ENCODE measurements at places on chromosomes 4 and X.
A peak's percentile ranks its signal among the peaks of the same experiment; 100 is the strongest.

GRCh38 chr4:84690481-84690880 lies 107.6 kb downstream of the CDS1 start:
- DNase-seq, result no peak

GRCh38 chr4:41172786-41173185 lies 41.6 kb downstream of the APBB2 start:
- no peak for DNase-seq

DNA sequence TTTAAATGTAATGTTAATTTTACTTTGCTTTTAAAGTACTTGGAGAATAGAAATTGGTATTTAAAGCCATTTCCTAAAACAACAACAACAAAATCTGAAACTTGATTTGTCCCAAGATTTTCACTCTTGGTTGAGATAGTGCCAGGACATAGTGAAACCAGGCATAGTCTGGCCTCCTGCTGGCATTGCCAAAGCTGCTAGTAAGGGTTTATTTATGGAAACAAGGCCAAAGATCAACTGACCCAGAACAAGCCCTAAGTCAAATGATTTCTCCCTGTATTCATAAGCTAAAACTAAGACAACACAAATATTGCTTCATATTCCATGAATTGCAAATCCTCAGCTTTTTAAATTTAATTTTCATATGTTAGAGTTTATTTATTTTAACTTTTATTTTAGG lies 227.5 kb upstream of the FGF13 start:
- DNase-seq, result no peak

DNA sequence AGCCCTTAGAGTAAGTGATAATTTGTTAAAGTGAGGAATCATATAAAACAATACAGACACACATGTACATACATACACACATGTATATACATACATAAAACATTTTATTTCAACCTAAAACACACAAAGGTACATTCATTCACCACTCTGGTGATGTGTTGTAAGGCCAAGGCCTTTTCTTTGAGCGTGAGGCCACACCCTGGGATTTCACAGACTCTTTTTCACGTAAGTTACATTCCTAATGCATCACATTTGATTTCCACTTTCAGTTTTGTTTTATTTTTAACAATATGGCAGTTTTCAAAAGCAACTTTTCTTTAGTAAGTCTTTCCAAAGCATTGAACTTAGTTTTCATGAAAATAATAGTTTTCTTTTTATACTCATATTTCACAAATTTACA lies 170.7 kb downstream of the COL4A6 start:
- DNase-seq, result no peak

DNA sequence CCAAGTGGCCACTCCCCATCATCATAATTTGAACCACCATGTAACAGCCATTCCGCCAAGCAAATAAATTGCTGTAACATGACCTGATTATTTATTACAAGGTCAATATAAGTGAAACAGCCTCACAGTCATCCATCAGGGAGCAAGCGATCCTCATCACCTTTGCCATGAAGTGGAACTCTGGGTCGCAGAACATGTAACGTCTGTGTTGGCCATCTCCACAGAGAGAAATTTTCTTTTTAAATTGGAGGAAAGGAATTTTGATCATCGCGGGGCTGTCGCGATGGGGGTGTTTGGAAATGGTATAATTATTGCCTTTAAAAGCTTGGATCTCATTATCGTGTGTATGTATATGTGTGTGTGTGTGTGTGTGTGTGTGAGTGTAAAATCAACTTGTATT lies 90.2 kb downstream of the SHOX start:
- DNase-seq, result no peak

DNA sequence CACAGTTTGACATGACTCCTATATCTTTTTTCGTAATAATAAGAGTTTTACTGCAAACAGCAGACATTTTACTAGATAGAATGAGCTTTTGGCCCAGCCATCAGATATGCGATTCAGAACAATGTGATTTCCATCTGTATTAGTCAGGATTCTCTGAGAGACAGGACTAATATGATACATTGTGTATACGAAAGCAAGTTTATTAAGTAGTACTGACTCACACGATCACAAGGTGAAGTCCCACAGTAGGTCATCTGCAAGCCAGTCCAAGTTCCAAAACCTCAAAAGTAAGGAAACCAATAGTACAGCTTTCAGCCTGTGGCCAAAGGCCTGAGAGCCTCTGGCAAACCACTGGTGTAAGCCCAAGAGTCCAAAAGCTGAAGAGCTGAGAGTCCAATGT lies 24.1 kb downstream of the CXCL8 start:
- DNase-seq, result no peak

- DNase-seq, result no peak
These were observed 1284.2 kb downstream of the ADGRL3 start for GRCh38 chr4:62484357-62484756.

GRCh38 chrX:29067351-29067750 lies 480.1 kb downstream of the IL1RAPL1 start:
- no peak for DNase-seq

- DNase-seq, result no peak
These were observed 1.3 kb downstream of the VMA21 start for GRCh38 chrX:151398346-151398745.

DNA sequence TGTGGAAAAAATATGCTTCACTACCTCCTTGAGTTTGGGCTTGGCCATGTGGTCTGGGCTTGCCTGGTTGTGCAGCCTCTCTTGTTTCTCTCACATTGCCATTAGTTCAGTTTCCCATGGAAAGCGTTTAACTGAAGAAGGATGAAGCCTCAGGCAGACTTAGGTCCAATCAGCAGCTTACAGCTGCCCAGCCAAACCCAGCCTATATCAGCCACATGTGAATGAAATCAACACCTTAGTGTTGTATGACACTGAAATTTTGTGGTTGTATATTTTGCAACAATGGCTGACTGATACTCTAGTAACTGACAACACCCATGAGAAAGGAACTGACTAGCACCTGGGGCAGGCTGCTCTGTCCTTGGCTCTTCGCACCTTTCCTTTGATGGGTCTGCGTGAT lies 81.2 kb downstream of the KLF8 start:
- no peak for DNase-seq

GRCh38 chr4:8117278-8117682 lies 41.3 kb downstream of the ABLIM2 start:
- DNase-seq, result no peak

DNA sequence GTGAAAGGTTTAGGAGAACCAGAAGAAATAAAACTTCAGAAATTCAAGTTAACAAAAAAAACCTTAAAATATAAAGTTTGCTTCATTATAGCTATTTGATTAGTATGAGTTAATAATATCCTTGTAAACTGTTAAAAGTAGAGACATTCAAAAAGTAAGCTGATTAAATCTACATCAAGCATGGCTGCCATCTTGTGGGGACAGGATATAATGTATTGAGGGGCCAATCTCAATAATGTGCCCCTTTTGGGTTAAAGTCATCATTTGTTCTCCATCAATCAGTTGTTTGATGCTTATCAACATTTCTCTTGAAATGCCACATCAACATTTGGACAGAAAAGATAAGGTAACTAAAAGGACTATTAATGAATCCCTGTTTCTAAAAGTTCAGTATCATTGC lies 4.6 kb upstream of the GRID2 start:
- peak; percentile 16 for DNase-seq

DNA sequence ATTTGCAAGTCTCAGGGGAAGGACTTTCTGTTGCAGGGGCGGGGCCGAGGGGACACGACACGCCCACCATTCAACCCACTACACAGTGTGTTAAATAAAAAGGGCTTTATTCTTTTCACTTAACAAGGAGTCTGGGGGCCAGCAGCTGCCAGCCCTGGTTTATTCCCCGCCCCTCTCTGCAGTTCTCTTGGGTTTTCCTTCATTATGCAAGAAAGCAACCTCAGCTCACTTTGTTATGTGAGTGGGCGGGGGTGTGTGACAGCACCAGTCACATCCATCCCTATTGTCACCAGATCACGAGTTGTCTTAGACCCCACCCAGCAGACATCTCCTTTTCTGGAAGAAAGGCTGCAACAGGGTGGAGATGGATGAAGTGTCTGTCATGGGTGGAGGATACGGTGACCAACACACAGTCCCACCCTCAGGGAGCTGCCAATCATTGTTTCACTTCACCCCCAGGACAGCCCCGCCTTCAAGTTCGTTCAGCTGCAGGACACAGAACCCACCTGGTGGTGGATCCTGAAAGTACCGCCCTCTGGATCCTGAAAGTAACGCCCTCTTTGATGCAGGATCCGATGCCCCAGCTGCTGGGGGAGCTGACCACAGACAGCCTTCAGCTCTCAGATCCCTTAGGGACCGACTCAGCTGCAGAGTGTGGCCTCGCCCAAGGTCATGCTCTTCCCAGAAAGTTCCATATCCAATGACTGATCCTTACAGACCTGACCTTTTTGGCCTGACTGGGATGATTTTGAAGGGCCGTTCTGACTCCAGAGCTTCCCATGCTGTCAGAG lies 79.6 kb downstream of the SMIM20 start:
- DNase-seq, result no peak

GRCh38 chr4:184032091-184032490 lies 127.0 kb downstream of the STOX2 start:
- DNase-seq, result no peak

- DNase-seq, result no peak
These were observed 716 bp upstream of the SLC38A5 start for GRCh38 chrX:48470833-48471118.

- no peak for DNase-seq
These were observed 12.5 kb downstream of the SH2D1A start for GRCh38 chrX:124358800-124359383.

DNA sequence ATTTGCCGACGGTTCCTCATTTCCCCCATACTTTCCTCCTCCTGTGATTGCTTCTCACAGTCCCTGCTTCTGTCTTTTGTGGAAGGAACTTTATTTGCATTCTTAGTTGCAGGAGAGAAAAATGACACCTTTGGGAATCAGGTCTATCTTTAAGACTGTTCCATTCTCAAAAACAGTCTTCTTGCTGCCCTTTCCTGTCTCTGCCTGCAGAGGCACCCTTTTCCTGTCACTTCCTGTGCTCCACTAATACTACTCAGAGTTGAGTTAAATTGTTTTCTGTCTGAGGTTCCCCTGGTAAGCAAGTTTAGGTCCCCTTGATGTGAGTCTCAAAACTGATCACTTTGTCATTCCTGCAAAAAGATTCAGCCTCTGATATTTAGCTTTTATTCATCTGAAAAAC lies 208.8 kb upstream of the CLNK start:
- DNase-seq, result peak; percentile 51

Data from Kasumi-1 (cell line).